AG09309 (cell line): ENCODE measurements at places on chromosomes 1 and 21.

GRCh38 chr21:42655796-42656770, 2.7 kb downstream of the PDE9A start:
- DNase-seq: no peak

DNA sequence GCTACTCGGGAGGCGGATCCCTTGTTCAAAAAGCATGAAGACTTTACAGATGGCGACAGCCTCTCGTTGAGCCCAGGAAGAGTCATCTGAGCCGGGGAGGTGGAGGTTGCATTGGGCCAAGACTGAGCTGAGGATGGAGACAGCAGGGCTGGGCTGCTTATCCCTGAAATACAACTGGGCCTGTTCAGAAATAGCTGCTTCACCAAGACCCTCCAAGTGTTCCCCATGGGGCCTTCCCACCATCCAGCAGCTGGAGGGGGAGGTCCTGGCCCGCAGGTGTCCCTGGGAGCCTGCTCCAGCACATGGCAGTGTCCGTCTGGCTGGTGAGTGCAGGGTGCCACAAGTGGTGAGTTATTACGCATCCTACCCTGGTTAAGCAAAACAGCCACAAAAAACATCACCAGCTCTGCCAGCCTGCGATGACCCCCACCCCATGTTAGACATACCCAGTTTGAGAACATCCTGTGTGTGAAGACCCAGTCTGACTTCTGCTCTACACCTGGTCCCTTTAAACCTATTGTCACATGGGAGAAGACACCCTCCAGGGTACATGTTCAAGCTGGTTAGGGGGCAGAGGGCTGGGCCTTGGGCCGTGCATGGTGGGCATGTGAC, 93.1 kb upstream of the TMPRSS2 start:
- no peak for DNase-seq

GRCh38 chr1:12052997-12053686, 10.0 kb upstream of the TNFRSF8 start:
- DNase-seq: no peak

- no peak for DNase-seq
Measured at GRCh38 chr1:228037401-228038386, 30.9 kb downstream of the WNT3A start.

GRCh38 chr1:234216116-234216703, 157.0 kb upstream of the COA6 start:
- no peak for DNase-seq

GRCh38 chr21:17461582-17461981, 51.3 kb upstream of the CXADR start:
- no peak for DNase-seq
